NCI-H2029 (cell line): ENCODE measurements at places on chromosomes 13 and 19.

DNA sequence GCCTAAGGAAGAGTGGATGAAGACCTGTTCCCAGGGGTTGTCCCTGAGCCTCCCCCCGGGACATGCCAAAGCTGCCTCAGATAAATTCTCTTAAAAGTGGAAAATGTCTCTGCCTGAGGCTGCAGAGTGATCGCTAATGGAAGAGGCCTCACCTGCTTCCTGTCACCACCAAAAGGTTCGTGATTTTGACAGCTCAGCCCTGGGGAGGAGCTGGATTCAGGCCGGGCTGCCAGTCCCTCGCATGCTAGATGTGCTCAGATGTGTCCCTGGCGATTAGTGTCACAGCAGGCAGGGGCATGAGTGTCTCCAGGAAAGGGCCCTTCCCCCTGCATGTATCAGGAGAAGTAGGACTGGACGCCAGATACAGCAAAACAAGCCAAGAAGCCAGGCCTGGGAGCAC is 626.5 kb downstream of the UQCRFS1 start:
- no peak for DNase-seq

DNA sequence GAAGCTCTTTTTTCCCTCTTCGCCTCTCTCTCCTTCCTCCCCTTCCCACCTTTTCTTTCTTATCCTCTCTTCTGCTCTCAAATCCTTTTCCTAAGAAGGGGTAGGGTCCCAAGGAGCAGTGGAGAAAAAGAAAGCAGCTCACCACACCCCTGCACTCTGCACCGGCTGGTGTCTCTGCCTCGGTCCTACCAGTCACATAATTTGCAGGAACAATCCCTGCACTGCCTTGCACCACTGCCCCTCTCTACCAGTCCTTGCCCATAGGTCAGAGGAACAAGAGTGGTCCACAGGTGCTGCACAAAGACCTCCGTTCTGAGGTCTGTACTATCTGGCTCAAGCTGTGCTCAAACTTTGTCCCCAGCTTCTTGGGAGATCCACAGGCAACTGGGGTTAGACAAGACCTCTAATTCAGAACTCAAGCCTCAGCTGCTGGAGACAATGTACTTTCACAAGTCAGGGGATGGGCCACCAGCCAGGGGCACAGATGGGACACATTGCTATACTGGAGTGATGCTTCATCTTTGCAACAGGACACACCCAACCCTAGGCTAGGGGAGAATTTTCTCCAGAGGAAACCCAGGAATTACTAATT is 125.4 kb upstream of the ZNF507 start:
- DNase-seq: no peak

GRCh38 chr13:41490371-41491015 is 33.1 kb downstream of the RGCC start:
- DNase-seq: no peak

DNA sequence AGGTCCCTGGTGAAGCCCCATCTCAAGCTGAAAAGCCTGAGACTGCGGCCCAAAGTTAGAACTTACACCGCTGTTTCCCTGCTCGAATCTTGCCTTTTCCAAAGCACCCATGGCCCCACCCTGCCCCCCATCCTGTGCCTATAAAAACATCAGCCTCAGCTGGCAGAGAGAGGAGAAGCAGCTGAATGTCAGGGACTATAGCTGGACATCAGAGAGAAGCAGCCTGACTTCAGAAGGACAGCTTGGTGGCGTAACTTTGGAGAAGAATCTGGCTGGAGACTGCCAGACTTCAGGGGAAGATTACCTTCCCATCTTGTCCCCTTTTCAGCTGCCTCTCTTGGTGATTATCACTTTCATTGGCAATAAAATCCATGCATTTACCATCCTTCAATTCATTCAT is 9.3 kb upstream of the RCBTB2 start:
- DNase-seq: no peak

- DNase-seq: no peak
Observed at GRCh38 chr13:86741762-86742285, 929.3 kb upstream of the SLITRK5 start.

- DNase-seq: no peak
Observed at GRCh38 chr13:108877300-108877699, 247.9 kb downstream of the MYO16 start.

DNA sequence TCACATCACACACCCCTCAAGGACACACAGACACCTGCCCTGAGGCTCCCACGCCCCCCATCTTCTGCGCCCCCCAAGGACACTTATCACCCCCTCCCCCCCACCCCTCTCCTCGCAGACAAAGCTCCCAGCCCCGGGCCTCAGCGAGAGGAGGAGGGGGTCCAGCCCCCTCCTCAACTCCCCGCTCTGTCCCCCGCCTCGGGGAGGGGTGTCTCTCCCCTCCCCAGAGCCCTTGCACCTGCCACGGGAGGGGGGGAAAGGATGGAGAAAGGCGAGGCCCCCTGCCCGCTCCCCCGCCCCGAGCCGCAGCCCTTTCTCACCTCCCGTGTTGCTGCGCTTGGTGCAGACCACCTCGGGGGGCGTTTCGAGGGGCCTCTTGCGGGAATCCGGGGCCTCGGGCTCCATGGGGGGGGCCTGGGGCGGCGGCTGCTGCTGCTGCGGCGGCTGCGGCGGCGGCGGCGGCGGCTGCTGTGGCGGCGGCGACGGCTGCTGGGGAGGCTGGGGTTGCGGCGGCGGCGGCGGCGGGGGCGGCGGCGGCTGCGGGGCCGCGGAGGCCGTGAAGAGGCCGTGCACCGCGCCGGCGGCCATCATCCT is 621 bp downstream of the NOVA2 start:
- no peak for DNase-seq

DNA sequence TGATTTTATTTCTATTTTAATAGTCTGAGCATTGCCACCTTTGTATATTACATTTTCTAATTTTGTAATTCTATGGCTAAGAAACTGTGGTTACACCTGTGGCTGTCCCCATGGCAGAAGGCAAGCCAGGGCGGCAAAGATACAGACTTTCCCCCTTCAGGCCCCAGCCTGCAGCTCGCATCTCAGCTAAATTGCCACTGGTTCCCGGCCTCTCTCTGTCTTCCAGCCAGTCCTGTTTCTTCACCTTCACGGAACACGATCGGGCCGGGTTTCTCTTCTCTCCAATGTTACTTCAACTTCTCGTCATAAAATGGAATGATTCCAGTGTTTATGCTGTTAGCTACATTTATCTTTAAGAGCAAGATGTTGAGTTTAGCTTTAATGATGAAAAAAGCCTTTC is 124.5 kb upstream of the ZNF507 start:
- DNase-seq: no peak

DNA sequence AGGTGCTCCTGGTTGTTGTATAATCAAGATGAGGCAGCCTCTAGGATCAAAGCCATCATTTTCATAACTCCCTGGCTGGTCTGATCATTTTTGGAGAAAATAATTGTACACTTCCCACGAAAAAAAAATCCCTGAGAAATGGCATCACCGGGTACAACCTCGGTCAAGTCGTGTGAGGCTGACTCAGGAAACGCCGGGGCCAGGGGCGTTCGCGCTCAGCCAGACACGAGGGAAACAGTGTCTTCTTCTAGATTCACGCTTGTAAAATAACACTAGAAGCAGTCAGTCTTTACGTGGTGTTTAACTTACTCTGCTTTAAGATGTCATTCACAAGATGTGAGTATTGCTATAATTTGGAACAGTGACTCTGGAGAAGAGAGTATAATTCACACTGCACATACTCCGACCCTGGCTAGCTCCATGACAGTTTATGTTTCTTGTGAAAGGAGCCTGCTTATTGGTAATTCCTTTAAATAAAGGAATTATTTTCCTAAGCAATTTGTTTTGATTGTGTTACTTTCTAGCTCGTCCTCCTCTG is 109.0 kb upstream of the SOX1 start:
- DNase-seq: no peak

- DNase-seq: no peak
Observed at GRCh38 chr19:11296264-11296663, 304 bp downstream of the TSPAN16 start.

DNA sequence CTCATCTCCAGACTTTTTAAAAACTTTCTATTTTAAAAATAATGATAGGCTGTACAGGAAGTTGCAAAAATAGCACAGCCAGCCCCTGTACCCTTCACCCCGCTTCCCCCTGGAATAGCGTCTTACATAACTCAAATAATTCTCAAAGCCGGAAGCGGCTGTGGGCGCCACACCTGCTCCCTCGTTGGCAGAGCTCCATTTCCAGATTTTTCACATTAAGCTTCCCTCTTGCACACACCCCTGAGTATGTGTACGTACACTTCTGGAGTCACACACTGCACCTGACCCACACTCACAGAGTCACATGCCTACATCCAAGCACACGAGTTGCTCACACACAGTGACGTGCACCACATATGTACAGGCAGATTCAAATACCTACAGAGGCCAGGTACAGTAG is 24.9 kb upstream of the DPP9 start:
- no peak for DNase-seq

DNA sequence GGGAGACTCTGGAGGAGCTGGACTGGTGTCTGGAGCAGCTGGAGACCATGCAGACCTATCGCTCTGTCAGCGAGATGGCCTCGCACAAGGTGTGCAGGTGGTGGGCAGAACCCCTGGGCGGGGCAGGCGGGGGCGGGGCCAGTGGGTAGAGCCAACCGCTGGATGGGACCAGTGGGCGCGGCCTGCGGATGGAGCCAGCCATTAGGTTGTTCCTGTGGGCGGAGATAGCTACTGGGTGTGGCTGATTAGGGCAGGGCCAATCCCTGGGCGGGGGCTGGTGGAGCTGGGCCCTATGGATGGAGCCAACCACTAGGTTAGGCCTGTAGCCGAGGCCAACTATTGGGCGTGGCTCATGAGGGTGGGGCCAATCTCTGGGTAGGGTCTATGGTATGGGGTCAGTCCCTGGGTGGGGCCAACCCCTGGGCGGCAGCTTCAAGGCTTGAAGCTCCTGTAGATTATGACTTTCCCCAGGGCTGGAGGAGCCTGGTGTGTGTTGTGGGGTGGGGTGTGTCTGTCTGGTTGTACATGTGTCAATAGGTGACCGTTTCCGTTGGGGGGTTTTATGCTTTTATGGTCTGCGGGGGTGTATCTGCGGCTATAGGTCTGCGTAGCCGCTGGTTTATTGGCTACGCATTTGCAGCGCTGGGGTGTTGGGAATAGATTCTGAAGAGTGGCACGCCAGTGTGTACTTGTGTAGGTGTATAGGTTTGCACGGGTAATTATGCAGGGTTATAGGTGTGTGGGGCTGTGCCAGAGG is 30.7 kb downstream of the PDE4A start:
- DNase-seq: no peak

- DNase-seq: no peak
Observed at GRCh38 chr19:746956-747355, 4.0 kb upstream of the MISP start.

DNA sequence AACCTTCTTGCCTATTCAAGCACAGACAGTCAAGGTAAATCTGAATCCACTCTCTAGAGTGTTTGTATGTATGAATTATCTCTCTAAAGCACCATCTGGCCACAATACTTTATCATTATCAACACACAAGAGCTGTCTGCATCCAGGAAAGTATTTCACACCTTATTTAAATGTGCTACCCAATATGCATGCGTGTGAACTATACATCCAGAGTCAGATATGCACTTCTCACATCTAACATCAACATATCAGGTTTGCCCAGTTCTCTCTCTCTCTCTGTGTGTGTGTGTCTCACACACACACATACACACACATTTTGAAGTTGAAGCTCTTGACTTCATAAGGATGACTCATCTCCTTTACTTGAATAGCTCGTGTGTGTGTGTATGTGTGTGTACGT is 697.5 kb upstream of the PCDH20 start:
- no peak for DNase-seq

DNA sequence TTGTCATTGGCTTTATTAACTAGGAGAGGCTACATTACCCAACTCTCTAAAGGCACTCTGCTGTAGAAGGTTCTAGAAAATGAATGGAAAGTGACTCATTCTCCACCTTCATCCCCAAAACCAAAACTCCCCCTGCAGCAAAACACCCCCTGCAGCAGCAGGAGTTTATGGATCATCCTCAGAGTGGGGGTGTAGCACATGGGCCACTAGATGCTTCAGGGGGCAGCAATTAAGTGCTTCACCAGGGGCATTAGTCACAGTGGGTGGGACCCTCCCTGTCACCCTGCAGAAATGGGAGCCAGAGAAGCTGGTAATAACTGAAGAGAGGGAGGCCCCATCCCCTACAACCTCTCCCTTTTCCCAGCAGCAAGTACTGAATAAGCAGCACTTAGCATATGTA is 64.5 kb upstream of the MED4 start:
- DNase-seq: no peak
